ENCODE measurements at places on chromosomes 6 and 20.

DNA sequence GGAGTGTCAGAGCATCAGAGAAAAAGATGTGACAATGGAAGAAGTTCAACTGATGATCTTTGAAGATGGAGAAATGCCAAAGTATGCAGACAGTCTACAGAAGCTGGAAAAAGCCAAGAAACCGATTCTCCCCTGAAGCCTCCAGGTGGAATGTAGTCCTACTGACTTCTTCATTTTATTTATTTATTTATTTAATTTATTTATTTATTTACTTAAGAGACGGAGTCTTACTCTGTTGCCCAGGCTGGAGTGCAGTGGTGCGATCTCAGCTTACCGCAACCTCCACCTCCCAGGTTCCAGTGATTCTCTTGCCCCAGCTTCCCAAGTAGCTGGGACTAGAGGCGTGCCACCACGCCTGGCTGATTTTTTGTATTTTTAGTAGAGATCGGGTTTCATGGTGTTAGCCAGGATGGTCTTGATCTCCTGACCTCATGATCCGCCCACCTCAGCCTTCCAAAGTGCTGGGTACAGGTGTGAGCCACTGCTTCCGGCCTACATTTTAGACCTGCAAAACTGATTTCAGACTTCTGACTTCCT lies 2.2 kb upstream of the RPF2 start:
- DNase-seq: no peak

GRCh38 chr6:152508477-152508876 lies 128.7 kb downstream of the SYNE1 start:
- no peak for DNase-seq

DNA sequence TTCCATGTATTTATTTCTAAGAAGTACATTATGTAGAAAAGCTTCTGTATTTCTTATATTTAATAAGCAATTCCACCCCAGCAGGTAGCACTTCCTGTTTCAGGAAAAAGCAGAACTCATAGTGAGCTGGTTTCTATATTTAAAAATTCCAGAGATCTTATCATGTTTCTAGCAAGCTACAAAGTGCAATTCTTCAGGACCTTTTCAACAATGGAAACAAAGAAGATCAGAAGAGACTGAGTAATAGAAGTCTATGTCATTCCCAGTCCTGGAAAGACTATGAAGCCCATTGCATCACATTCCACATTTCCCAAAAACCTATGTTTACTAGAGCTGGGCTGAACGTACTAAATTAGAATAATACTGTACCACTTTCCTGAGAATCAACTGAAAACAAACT lies 302.6 kb upstream of the NRSN1 start:
- DNase-seq: peak; percentile 88

- no peak for DNase-seq
Measured at GRCh38 chr6:90072935-90073464, 178.7 kb downstream of the GJA10 start.

DNA sequence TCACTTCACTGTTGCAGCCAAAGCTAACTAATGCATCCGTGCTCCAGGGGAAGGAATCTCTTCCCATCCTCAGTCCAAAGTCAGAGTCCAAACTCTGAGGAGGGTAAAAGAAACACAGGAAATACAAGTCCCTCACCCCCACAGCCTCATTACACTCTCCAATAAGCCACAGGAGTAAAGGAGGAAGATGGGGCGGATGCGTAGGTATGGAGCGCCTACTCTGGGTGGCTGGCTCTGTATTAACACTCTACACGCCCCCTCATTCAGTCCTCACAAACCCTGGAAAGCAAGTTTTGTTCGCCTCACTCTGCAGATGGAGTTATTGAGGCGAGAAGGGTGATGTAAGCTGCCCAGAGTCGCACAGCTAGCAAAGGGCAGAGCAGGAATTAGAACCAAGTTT lies 242.9 kb downstream of the NRN1 start:
- no peak for DNase-seq
